ENCODE measurements at places on chromosomes 3 and 15.
A peak's percentile ranks its signal among the peaks of the same experiment; 100 is the strongest.

GRCh38 chr3:188491276-188491687 is 337.3 kb downstream of the LPP start:
- DNase-seq: no peak

GRCh38 chr3:86968244-86968932 is 22.6 kb downstream of the VGLL3 start:
- no peak for DNase-seq

DNA sequence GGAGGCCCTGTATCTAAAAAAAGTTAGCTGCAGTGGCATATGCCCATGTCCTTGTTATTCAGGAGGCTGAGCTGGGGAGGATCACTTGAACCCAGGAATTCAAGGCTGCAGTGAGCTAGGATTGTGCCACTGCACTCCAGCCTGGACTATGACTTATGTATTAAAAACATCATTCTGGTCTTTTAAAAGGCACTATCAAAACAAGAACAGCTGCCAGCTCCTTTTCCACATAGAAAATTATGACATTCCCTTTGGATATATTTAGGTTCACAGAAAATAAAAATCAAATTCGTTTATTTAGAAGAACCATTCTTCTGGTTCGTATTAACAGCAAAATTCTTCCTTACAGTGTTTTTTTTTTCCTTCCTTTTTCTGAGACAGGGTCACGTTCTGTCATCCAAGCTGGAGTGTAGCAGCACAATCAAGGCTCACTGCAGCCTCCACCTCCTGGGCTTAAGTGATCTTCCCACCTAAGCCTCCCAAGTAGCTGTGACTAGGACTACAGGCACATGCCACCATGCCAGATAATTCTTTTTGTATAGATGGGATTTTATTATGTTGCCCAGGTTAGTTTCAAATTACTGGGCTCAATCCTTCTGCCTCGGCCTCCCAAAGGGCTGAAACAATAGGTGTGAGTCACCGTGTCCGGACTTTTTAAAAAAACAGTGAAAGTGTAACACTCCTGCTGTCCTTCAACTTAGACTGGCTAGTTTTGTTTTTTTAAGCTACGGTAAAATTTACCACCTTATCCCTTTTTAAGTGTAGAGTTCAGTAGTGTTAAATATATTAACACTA is 13.9 kb downstream of the ICE2 start:
- DNase-seq: no peak

DNA sequence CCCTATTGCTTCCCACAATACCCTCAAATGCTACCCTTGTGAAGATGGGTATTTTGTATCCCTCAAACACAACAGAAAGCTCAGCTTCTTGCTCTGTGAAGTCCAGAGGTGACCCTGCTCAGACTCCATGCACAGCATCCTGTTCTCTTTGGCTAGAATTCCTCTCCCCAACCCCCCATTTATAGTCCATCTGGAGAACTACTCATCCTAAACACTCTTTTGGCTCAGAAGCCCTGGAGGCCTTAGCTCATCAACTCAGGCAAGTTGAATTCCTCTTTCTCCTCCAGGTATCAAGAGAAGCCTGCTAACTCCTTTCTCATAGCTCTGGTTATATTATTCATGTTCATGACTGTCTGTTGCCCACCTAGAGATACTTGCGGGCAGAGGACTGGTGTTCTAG is 18.3 kb upstream of the GASK1A start:
- DNase-seq: no peak

DNA sequence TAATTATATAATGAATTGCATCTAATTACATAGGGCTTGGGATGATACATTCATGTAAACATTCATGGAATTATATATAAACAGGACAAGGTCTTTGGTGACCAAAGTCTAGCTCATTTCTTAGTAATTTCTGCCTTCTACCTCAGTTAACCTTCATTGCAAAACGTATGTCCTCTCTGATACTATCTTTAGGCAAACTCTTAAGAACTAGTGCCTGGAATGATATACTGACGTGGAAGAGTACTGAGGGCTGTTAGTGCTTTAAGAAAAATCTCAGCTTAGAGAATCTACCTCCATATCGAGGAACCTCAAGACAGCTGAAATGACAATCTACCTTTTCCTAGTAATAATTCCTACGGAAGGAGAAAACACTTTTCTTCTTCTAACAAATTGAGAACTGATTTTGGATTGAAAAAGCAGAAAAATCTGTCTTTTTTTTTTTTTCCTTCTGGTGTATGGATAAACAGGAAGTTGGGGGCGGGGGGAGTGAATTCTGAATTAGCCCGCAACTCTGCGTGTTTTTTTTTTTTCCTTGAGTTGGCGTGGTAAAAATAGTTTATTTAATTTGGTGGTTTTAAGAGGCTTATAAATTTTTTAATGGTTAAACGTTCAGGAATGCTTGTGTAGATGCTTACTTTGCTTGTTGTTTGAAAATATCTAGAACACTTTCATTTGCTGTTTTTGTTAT is 43.2 kb downstream of the RARB start:
- DNase-seq: no peak

DNA sequence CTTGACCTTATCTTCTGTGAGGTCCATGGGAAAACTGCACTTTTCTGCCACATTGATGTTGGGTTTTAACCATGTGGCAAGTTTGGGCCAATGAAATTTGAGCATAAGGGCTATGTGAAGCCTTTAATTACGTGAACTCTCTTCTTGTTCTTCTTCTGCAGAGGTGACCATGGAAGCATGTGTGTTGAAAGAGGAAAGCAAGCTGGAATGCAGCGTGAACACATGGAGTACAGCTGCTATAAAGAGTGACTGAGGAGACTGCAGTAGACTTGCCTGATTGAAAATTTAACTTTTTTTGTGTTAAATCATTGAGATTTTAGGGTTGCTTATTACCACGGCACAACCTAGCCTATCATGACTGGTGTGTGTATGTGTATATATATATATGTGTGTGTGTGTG is 347.3 kb downstream of the ZIC1 start:
- no peak for DNase-seq

GRCh38 chr3:182909318-182910040 is 70.9 kb downstream of the DCUN1D1 start:
- DNase-seq: peak; percentile 17

GRCh38 chr3:11807686-11808085 is 39.0 kb downstream of the TAMM41 start:
- DNase-seq: no peak

GRCh38 chr3:58236527-58237237 is 910 bp upstream of the ABHD6 start:
- no peak for DNase-seq
